ENCODE measurements at places on chromosomes 3 and 15.

DNA sequence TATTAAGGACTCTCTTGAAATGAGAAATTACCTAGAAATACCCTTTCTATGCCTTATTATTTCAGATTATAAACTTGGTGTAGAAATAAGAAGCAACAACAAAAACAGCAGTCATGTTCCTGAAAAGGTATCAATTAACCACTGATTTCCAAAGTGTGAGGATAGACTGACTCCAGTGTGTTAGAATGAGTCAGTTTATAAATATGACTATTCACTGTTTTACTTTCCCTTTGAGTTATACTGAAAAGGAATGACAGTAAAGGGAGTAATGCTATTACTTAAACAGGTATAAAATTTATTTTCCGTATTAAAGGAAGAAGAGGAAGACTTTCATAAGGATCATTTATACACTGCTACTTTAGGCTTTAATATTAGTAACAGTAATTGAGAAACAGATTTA, 12.9 kb downstream of the GMNC start:
- DNase-seq = no peak

- DNase-seq = peak; percentile 89
Observed at GRCh38 chr15:62389885-62390790, 225.1 kb upstream of the C2CD4B start.

GRCh38 chr3:71416876-71417275, 166.7 kb downstream of the FOXP1 start:
- no peak for DNase-seq

DNA sequence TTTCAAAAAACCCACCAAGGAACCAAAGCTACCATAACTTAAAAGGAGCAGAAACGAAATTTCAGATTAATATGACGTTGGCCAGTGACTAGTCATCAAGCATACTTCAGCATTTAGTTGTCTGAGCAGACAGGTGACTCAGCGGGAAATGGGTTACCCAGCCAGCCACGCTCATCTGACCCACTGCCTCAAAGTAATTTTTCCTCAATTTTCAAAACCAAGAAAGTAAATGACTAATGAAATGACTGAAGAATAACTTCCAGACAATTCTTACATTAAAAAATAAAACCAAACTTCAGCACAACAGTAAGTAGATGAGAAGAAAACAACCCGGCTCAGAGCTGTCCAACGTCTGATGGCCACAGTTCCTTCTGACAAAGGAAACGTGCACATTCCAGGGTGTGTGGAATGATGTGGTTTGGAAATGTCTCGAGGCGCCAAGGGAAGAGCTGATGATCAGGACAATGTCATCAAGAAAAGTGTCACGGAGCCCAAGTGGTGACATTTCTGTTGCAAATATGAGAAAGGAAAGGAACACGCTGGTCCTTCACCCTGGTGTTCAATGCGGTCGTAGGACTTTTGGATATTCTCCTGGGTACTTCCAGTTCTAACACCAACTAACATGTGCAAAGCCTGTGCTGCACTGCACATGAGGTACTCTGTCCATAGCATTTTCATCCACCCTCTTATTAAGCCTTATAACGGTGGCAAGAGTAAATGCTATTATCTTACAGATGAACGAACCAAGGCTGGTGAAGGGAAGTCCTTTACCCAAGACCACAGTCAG, 79.1 kb downstream of the FOXP1 start:
- DNase-seq = no peak

- no peak for DNase-seq
Observed at GRCh38 chr3:150315721-150316120, 92.4 kb upstream of the TSC22D2 start.

GRCh38 chr3:27680517-27681246, 41.4 kb downstream of the EOMES start:
- DNase-seq = no peak

GRCh38 chr15:99929266-99929665, 196.0 kb upstream of the LYSMD4 start:
- no peak for DNase-seq

DNA sequence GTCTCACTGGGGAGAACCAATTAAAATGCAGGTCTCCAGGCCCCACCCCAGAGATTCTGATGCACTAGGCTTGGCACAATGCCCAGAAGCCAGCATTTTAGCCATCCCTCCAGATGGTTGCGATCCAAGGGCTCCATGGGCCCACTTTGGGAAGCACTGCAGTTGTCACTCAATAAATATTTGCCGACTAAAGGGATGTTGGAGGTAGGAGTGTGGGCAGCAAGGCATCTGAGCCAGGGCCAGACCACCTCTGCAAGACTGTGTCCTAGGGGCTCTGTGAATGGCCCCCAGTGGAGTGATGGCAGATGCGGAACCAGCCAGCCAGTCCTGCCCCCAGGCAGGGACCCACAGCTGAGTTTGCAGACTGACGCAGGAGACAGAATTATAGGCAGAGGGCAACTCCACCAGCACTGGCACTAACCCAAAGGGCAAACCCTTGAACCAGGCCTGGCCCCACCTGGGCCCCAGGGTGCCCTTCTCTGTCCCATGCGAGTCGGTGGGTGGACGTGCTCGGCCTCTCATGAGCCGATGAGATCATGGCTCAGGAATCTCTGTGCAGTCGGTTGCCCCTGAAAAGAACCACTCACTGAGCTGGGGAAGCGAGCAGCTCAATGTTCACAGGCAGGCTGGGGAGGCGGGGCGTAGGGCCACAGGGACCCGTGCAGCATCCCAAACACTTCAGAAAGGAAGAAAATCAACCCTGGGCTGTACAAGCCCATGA, 49.7 kb downstream of the SEMA5B start:
- DNase-seq = no peak

DNA sequence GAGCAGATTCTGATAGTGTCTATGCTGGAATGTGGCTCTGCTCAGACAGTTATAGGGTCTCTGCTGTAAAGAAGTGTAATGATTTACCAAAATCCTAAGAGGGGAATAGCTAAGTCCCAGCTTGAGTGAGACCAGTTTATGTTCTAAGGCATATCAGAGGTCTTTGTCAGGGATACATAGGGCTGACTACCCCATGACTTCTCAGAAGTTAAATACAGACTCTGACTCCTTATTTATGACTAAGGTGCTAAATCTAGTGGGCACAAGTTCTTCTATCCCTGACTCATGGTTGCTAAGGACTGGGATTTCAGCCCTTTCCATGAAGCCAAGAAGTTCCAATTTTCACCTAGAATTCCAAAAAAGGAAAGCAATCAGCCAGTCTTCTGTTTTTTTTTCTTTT, 192.6 kb upstream of the POU1F1 start:
- no peak for DNase-seq

DNA sequence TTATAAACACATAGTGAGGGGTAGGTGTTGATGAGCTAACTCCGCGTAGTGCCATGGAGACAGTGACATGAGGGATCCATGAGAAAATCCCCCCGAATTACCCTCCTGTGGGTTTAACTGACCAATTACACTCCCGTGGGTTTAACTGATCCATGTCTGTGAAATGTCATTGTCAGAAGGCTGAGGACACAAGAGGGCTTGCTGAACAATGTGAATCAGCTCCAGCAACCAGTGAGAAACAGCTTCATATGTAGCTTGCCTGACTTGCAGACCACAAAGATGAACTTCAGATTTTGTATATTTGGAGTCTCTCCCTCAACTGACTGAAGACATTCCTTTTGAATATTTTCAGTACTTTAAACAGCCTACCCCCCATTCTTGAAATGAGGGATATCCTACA, 144.9 kb downstream of the FBN1 start:
- no peak for DNase-seq

GRCh38 chr3:107938143-107938542, 152.7 kb downstream of the CD47 start:
- no peak for DNase-seq

All from GM19239 (cell line).